ENCODE measurements at places on chromosomes 7 and 10.

- DNase-seq, result no peak
These were observed 248.0 kb downstream of the LRRTM3 start for GRCh38 chr10:67173787-67174186.

- no peak for DNase-seq
These were observed 22.7 kb upstream of the IKZF1 start for GRCh38 chr7:50281680-50282445.

GRCh38 chr10:79985481-79986072 lies 36.7 kb upstream of the SFTPD start:
- no peak for DNase-seq

GRCh38 chr10:45235798-45236220 lies 79.6 kb downstream of the OR13A1 start:
- DNase-seq, result no peak

- no peak for DNase-seq
These were observed 1.1 kb upstream of the CDH23 start for GRCh38 chr10:71395621-71396020.

- DNase-seq, result peak; percentile 44
These were observed 163.0 kb upstream of the KLF14 start for GRCh38 chr7:130896898-130897514.

DNA sequence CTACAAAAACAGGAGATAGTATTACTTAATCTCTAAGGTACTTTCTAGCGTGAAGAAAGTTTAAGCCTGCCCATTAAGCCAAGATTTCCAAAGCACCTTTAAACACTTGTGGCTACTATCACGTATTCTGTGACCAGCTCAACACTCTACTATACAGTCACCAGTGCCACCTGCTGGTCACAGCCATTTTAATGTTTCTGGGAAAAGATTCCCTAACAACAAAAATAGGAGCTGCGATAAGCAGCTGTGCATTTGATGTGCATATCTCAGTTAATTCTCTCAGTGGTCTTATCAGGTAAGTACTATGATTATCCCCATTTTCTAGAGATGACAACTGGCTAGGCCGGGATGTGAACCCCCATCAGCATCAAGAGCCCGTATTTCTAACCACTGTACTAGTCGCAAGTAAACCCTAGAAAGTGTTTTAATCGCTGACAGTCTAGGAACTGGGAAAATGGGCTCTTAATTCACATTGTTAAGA lies 860 bp downstream of the SEC31B start:
- DNase-seq, result no peak

DNA sequence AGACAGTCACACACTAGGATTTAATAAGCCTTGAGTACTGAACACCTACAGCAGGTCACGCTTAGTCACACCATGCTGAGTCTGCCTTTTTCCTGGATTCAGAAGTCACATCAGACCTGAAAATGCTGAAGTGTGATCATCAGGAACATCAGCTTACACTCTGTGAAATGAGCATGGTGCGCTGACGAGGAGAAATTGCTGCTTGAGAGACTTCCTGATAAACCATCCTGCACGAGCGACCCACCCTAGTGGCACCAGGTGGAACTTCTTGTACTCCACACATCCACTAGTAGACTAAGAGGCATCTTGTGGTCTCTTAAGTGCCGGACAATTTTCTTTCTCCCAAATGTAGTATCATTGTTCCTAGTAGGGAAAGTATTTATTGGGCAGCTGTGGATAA lies 51.8 kb upstream of the MRLN start:
- DNase-seq, result no peak

GRCh38 chr7:66279912-66280311 lies 74.8 kb downstream of the TPST1 start:
- no peak for DNase-seq

GRCh38 chr10:114095559-114096337 lies 52.1 kb downstream of the ADRB1 start:
- no peak for DNase-seq

- no peak for DNase-seq
These were observed 39.0 kb downstream of the SEC61G start for GRCh38 chr7:54719974-54720373.

- no peak for DNase-seq
These were observed 7.4 kb upstream of the PWWP2B start for GRCh38 chr10:132389433-132390169.

DNA sequence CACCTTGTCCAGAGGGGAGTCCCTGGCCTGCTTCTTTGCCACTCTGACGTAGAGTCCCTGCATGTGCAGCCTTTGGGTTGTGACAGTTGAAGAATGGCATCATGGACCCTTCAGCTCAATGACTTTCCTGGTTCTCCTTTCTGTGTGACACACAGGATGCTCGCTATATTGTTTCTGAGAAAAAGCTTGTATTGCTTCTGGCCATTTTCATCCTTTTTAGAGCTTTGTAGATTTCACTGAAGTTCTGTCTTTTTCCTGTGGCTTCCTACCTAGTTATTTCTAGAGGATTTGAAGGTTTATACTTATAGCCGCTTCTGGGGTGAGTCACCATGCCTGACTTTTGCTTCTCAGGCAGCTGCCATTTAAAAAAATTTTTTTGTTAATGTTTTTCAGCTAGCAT lies 27.0 kb downstream of the SND1 start:
- DNase-seq, result no peak

- no peak for DNase-seq
These were observed 5.4 kb downstream of the TNRC18 start for GRCh38 chr7:5418285-5418582.

- no peak for DNase-seq
These were observed 646 bp downstream of the FAM13C start for GRCh38 chr10:59361663-59362143.

- no peak for DNase-seq
These were observed 3.5 kb upstream of the NACAD start for GRCh38 chr7:45092100-45092930.

DNA sequence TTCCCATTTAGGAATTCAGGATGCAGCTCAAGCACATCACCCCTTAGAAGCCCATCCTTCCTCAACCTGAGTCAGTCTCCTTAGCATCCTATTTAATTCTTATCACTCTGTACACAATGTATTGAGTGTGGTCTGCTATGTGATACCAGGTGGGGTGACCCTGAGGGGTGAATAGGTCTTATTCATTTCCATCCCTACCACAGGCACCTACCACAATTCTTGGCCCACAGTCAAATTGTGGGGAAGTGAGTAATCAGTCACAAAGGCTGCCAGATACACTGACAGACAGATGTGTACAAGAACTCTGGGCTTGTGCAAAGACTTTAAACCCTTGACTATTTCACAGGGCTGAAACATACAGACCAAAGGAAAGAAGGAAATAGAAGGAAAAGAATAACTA lies 560.5 kb downstream of the PARD3 start:
- DNase-seq, result no peak

- DNase-seq, result no peak
These were observed 1151.8 kb downstream of the TYW1 start for GRCh38 chr7:68148440-68148839.

- DNase-seq, result no peak
These were observed 135.8 kb downstream of the KMT2E start for GRCh38 chr7:105149827-105150226.

- DNase-seq, result no peak
These were observed 21.7 kb downstream of the RAB18 start for GRCh38 chr10:27525819-27526218.

- no peak for DNase-seq
These were observed 56.5 kb downstream of the RBM17 start for GRCh38 chr10:6145166-6145987.

DNA sequence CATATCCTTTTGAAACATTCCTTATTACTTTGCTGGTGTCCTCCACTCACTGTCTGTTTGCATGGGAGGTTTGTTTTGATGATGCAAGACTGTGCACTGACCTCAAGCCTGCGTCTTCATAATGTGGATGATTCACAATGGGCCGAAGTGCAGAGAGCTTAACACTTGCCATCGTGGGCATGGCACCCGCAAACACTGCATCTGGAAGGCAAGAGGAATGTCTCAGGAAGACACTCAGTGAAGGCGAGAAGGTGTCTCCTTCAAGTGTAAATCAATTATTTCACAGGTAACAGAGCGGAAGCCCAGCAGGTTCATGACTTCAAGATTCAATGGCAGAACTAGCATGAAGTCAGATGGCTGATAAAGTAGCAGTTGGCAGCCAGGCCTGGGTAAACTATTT lies 98.1 kb downstream of the DPY19L1 start:
- no peak for DNase-seq

GRCh38 chr7:80476035-80476434 lies 35.8 kb downstream of the GNAT3 start:
- no peak for DNase-seq

DNA sequence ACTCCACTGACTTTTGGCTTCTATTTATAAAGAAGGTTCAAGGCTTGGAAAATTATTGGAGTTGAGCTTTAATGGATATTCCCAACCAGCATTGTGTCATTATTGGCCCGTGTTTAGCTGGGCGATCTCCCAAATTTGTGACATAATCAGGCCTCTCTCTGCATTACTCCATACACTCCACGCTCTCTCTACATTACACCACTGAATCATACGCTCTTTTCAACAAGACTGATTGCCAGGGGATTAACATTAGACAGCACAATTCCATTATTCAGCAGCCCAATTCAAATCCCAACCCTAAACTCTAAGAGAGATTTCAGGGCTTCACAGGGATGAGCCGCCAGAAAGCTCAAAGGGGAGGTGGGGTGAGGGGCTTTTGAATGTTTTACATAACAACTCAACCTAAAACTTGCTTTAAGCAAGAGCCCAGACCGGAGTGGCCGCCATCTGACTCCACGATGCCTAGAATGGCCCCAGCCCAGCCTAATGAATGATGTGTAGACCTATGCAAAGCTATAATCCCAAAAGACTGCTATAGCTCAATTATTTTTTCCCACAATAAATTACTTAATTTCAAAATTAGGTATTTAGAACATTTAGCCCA lies 61.8 kb downstream of the FGFR2 start:
- DNase-seq, result no peak

DNA sequence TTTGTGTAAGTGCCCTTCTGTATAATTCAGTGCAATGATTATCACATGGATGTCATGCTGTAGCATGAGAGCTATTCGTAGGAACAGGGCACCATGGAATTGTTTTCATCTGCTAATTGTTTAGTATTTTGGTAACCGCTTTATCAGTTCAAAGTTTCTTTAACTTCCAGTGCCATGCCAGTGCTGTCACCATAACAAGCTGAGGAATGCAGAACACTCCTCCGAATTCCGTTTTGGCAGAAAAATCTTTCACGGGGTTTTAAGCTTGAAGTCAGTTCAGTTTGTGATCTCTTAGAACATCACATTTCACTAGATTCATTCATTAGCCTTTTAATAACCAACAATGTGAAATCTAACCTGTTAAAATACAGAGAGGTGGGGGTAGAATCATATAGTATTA lies 117.2 kb upstream of the SEMA3C start:
- DNase-seq, result no peak

GRCh38 chr10:7426349-7426748 lies 15.5 kb upstream of the SFMBT2 start:
- no peak for DNase-seq

DNA sequence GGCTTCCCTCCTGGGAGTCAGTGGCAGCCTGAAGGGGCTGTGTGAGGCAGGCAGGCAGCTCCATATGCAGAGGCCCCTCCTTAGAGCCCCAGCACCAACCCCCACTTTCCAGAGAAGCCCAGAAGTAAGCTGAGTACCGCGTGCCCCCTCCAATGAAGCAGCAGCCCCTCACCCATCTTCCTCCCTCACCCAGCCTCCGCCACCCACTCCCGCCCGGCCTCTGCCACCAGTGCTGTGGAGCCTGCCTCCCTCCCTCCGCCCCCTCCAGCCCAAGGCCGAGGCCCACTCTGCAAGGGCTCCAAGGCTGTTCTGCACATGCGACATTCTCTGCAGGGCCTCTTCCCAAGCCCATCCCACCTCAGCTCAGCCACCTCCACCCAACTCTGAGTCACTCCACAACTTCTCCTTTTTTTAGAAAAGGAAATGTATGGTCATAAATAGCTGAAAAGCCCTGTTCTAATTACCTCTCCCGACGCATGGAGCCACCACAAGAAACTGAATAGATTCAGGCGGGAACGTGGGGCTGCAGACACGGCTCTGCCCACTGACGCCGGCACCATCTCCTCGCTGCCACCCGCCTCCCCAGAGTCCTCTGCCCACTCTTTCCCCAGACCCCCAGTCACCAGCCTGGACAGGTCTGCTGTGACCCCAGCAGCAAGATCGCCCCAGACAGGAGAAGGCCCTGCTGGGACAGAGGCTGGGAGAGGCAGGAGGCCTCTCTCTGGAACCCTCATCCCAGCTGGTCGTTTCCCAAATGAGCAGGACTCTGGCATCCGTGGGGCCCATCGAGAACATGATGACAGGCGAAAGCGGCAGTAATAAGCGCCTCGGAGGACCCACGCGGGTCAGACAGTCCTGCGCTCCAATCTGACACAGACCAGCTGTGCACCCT lies 213.9 kb downstream of the MAD1L1 start:
- no peak for DNase-seq

- no peak for DNase-seq
These were observed 7.0 kb downstream of the GSAP start for GRCh38 chr7:77409005-77409738.

DNA sequence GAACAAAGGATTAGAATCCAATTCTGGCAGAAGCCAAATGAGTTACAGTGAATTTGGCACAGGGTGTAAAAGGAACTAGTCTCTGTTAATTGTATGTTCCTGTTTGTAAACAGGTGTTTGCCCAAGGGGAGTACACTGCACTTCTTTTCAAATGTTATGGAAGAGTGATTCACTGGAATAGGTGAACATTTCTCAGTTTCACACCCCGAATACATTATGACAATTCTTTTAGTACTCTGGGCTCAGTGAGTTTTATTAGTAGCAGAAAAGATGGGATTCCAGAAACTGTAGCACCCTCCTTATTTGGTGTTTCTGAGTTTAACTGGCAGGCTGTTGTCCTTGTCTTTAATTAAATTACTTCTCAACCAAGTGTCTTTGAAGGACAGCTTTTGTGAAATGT lies 329.2 kb downstream of the BBS9 start:
- no peak for DNase-seq

DNA sequence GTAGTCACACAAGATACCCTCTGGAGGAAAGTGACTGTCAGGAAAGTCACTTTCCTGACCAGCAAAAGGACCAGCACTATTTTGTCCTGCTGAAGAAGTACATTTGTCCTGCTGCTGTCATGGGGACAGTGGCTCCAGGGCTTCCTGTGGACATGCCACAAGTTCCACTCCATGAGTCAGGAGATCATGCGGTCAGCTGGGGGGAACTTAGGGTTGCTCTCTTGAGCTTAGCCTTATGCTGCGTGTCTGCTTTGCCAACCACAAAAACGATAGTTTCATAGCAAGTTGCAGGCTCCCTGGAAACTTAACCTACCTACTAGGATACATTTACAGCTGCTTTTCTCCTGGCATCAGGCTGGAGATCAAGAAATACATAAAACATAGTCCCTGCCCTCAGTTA lies 19.8 kb upstream of the ALOX5 start:
- DNase-seq, result no peak

DNA sequence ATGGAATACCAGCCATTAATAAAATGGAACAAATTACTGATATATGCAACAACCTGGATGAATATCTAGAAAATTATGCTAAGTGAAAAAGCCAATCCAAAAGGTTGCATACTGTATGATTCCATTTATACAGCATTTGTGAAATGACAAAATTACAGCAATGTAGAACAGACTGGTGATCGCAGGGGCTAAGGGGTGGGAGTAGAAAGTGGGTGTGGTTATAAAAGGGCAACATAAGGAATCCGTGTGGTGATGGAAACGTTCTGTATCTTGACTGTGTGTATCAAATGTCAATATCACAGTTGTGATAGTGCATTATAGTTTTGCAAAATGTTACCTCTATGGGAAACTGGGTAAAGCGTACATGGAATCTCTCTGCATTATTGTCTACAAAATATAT lies 15.0 kb downstream of the CEP41 start:
- DNase-seq, result no peak

GRCh38 chr7:7736671-7737070 lies 18.3 kb upstream of the RPA3 start:
- no peak for DNase-seq

- no peak for DNase-seq
These were observed 17.9 kb upstream of the MYL7 start for GRCh38 chr7:44158873-44159631.
